ENCODE measurements at places on chromosomes 11 and 22. TPM values are rescaled to one million over a fixed set of nuclear protein-coding genes. Genes with fewer than 3 reads are reported as not detected.

The CD82 gene
- 144 TPM for total RNA-seq

The PNPLA5 gene
- not detected for total RNA-seq

The DGCR8 gene
- total RNA-seq, result 35.5 TPM

The BATF2 gene
- total RNA-seq, result 7.5 TPM

- peak; percentile 67 for DNase-seq
Observed at GRCh38 chr22:26656891-26657851, at the start of gene MIAT. Gene MIAT, plus strand, starts transcription at chr22:26657588.

DNA sequence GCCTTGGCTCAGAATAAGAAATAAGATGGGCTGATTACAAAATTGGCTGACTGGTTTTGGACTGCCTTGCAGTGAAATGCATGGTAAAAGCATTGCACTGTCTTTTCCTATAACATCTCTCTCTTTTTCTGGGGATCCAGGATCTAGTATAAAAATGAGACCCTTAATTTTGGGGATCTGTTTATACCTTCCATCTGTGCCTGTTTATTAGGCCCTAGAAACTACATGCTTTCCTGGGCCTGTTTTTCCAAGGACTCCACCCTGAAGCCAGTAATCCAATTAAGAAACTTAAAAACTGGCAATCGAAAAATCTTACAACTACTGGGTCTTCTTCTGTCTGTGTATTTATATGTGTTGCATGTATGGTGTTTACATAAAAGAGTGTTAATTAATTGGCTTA lies 14.5 kb downstream of the HORMAD2 start:
- DNase-seq, result no peak

- no peak for DNase-seq
Observed at GRCh38 chr22:46517255-46517761, 20.1 kb downstream of the CELSR1 start.

DNA sequence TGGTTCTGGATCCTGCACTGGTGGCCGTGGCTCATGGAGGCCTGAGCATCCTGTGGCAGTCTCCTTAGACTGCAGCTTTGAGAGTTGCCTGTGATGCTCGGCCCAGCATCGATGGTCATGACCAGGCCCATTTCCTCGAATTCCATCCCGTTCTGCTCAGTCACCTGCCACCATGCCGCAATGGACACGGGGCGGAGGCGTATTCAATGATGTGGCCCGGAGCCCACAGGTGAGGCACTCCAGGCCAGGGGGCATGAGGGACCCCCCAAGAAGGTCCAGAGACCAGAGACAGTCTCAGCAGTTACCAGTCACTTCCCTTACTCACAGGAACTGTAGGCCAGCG lies 53.6 kb downstream of the SHANK2 start:
- no peak for DNase-seq

GRCh38 chr11:114447892-114448291 lies 8.6 kb downstream of the REXO2 start:
- no peak for DNase-seq

All from upper lobe of right lung (tissue), 1 donor.